AG20443 (cell line): ENCODE measurements at places on chromosomes 11 and 22.

- DNase-seq: no peak
Measured at GRCh38 chr11:32435942-32436750, 807 bp upstream of the WT1 start.

GRCh38 chr22:24789516-24789915 is 15.0 kb upstream of the PIWIL3 start:
- no peak for DNase-seq

DNA sequence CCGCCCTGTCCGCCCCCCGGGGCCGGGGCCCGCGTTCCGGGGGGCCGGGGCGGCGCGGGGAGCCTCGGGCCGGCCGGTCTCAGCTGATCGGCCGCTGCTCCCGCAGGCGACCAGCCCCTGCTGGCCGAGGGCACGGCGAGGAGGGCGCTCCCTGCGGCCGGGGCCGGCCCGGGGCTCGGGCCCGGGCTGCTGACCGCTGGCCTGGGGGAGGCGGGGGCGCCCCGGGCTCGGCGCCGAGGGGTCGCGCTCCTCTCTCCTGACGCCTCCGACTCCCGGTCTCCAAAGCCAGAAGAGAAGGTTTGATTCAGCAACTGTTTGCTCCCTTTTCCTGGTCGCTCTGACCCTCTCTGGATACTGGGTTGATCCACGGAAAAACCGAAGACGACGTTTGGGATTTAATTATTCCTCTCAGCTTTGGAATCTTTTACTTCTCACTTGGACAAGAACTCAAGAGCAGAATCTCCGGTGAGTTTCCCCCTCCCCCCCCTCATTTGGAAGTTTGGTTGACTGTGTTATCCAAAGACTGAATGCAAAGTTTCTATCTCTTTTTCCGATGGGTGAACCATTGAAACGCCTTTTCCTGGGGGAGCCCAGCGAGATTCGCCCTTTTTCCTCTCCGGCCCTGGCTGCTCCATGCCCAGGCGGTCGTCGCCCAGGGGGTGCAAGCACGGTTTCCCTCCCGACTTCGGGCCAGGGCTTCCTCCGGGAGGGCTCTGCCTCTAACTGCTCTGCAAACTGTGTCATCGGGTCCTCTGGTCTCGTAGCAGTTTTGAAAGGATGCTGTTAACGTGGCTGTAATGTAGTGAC is 725 bp downstream of the KDM2A start:
- peak; percentile 66 for DNase-seq

DNA sequence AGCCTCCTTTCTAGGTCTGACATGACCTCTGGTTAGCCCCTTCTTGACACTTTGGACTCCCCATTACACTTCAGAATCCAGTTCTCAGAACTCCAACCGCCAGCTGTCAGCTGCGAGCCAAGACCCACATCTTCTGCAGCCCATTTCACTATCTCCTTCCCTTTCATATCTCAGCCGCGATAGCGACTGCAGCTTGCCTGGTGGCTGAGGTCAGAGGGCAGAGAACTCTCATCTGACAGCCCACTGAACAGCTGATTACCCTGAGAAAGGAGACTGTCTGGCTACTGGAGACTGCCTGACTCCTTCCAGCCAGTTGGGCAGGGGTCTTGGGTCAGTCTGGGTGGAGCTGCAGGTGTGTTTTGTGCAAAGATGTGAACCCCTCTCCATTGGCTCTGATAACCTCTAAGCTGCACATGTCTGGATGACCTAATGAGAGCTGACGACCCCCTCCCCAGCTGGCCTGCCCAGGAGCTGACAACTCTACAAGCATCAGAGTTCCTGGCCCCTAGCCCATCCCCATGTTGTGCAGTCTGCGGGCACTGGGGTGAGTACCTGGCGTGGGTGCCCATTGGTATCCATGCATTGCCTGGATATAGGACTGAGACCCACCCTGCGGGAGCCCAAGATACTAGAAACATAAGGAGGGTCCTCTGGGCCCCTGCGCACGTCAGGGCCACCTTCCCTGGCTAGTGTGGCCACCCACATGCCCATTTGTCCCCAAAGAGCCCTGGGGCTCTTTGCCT is 1.1 kb downstream of the CHRM1 start:
- no peak for DNase-seq

GRCh38 chr11:116510886-116511650 is 261.7 kb downstream of the BUD13 start:
- DNase-seq: no peak

DNA sequence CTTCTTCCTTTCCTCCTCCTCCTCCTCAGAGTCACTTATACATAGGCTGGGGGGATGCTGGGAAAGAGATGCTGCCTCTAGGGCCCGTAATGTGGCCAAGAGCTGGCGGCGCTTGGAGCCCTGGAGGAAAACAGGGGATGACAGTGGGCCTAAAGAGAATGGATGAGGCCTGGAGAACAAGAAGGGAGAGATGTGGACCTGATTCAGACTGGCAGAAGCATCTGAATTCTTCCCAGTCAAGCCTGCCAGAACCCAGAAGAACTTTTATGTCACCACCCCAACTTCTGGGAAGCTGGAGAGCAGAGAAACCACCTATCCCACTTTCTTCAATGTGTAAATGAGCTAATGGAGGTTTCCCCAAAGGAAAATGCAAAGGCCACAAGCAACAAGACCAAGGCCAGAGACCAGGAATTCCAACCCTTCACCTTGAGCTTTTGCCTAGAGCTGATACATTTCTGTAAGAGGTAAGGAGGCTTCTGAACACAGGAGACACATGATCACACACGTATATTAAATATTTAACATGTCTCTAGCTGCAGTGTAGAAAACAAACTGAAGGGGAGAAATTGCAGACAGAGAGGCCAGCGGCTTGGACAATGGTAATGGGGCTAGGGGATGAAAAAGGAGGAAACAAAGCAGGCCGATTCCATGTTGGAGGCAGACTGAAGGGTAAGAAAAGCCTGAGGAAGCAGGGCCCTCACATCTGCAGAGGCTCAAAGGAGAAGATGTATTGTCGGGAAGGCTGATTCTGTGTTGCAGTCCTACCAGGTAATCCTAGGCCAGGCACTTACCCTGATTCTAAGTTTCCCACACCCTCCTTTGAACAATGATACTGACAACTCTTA is 1.1 kb downstream of the RRP8 start:
- no peak for DNase-seq

DNA sequence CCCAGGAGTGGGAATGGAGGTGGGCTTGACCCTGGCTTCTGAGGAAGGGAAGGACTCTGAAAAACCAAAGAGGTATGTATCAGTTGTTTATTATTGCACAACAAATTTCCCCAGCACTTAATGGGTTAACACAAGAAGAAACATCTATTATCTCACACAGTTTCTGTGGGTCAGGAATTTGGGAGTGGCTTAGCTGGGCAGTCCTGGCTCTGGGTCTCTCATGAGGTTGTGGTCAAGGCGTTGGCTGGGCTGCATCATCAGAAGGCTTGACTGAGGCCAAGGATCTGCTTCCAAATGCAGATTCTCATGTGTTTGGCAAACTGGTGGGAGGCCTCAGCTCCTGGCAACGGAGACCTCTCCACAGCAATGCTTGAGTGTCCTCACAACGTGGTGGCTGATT is 17.5 kb upstream of the SMIM38 start:
- DNase-seq: peak; percentile 83

- DNase-seq: no peak
Measured at GRCh38 chr22:49230194-49230577, 597.5 kb downstream of the BRD1 start.

DNA sequence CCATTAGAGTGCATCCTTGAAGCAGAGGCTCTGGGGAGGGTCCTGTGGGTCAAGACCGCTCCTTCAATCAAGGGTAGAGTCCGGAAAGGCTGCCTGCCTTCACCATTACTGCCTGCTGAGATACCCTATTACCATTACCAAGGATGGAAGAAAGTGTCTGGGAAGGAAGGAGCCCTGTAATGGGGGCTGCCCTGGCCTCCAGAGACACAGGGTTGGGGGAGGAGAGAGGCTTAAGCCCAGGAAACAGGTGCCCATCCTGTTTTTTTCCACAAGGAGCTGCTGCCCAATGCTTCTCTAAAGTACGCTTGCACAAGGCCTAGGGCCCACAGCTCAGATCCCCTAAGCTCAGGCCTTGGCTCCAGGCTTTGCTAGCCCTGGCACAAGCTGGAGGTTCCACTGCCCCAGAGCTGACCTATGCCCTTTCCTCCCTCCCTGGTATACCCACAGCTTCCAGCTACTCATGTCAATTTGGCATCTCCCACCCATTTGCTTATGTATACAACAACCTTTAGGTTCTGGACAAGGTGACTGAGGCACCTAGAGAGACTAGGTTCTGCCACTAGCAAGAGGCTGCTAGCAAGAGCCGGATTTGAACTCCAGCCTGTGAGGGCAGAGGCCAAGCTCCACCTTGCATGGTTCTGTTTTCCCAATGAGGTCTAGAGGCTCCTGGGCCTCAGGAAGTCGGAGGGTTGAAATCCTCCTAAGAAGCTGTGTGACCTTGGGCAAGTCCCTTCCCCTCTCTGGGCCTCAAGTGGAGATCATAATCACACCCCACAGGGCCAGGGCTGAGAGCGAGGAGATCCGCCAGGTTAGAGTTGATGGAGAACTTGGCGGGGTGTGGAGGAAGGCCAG is 1.5 kb upstream of the PLCB3 start:
- no peak for DNase-seq

DNA sequence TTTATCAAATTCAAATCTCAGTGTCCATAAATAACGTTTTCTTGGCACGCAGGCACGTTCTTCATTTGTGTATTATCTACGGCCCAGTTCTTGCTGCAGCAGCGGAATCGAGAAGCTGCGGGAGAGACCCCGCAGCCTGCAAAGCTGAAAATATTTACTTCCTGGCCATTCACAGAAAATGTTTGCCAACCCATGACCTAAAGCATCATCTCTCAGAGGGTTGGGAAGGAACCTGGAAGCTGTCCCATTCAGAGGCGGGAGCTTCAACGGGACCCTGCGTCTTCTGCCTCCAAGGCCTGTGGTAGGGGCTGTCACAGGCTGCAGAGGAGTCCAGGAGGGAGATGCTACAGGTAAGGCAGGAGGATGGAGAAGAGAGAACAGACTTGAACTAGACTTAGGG is 319.2 kb downstream of the MN1 start:
- DNase-seq: no peak

DNA sequence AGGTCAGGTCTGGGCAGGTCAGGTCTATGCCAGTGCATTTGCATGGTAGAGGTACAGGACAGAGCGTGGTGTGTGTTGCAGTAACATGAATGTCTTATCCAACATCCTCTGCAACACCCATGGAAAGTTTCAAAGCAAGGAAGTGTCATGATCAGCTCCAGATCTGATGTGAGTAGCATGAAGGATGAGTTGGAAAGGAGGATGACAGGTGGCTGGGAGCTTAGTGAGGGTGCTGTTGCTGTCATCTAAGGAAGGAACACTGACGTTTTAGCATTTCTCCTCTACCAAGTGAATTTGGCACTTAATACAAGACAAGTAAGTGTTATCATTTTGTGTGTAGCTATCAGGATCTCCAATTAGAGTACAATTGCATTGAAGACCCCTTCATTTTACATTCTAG is 65.1 kb downstream of the GRK3 start:
- no peak for DNase-seq

- no peak for DNase-seq
Measured at GRCh38 chr11:102155676-102156075, 45.4 kb downstream of the YAP1 start.

DNA sequence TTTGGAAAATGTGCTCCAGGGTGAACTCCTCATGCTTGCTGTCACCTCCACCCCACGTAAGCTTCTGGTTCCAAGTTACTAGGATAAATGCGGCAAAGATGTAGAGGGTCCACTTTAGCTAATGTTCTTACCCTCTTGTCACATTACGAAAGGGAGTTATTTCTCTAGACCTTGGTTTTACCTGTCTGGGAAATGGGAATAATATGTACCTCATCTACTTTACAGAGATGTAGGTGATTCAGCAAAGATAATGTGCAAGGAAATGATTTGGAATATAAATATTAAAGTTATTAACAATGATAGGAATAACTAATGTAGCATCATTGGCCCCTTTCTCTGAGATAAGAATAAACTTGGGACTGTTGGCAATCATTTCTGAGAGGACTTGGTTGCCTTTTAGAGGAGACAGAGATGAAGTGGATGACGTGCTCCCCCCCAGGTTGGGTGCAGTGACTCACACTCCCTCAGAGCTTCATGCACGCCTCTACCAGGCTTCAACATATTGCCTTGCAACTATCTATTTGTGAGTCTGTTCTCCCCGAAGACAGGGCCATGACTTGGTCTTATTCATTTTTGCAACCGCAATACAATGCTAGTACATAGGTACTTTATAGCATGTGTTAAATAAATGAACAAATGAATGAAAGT is 97.1 kb downstream of the ME3 start:
- no peak for DNase-seq

DNA sequence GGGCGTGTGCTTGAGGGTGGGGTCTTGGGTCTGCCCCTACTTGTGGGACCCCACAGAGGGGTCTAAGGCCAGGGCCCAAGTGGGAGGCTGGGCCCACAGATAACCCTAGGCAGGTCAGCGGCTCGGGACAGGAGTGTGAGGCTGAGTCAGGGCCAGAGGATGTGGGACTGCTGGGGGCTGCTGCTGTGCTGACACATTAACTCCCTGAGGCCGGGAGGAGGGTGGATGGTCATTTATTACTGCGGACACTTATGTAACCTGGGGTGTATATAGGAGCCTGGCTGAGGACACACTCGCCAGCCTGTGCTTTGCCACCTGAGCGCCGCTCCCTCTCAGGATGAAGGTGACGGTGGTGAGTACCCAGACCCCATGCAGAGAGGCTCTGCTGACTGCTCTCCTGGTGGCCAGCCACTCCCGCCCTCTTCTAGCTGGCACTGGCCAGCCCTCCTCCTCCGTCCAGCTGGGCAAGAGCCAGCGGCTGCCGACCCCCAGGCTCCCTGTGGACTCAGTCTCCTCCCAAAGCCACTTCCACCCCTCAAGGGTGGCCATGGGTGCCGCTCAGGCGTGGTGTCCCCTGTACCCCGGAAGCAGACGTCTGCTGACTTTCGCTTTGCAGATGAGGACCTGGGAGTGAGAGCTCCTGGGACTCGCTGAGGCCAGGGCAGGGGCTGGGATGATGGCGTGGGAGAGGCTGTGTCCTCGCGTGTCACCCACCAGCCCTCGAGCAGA is at the start of gene MIOX:
TSS of gene MIOX (plus strand) at position 299 of the 729 bp plus-strand sequence. CDS start at position 338, 39 bp downstream.
- no peak for DNase-seq

DNA sequence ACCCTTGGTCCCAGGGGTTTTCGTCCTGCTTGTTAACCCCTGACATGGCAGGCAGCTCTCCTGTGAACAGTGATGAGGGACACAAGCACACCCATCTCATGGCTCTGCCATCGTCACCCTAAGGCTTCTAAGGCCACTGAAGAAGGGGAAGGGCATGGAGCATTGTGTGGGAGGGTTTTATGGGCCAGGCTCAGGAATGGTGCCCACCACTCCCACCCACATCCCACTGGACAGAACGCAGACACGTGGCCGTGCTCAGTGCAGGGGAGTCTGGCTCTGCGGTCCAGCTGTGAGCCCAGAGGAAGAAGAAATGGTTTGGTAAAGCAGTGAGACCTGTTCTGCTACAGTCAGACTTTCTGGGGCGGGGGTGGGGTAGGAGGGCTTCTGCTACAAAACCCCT is 130.0 kb downstream of the CACNA1I start:
- no peak for DNase-seq

- DNase-seq: no peak
Measured at GRCh38 chr22:37095113-37095512, 14.4 kb downstream of the TMPRSS6 start.

DNA sequence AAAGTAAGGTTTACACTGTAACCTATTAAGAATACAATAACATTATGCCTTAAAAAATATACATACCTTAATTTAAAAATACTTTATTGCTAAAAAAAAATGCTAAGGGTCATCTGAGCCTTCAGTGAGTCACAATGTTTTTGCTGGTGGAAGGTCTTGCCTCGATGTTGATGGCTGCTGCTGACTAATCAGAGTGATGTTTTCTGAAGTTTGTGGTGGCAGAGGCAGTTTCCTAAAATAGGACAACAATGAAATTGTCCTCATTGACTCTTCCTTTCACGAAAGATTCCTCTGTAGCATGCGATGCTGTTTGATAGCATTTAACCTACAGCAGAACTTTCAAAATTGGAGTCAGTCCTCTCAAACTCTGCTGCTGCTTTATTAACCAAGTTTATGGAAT is 97.6 kb downstream of the FAT3 start:
- no peak for DNase-seq
